Stimulated activated naive CD4-positive, alpha-beta T cell treated with Interleukin-2 at 50 U/mL for 16 hours (primary cell): ENCODE measurements at places on chromosomes 2 and 18.

DNA sequence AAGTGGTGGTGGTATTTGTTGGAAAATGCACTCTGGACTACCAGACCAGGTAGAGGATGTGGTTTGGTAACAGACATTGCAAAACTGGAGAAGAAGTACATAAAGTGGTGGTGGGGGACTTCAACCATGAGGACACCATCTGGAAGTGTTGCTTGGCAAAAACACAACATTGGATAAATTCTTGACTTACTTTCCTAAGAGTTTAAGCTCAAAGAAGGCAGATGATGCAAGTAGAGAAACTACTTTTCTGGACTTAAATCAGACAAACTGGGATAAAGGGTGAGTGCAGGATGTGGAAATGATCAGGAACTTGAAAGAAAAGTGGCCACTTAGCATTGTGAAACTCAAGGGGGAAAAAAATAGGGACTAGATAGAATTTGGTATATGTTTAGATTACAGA lies 487.4 kb downstream of the ZEB2 start:
- DNase-seq, result no peak

DNA sequence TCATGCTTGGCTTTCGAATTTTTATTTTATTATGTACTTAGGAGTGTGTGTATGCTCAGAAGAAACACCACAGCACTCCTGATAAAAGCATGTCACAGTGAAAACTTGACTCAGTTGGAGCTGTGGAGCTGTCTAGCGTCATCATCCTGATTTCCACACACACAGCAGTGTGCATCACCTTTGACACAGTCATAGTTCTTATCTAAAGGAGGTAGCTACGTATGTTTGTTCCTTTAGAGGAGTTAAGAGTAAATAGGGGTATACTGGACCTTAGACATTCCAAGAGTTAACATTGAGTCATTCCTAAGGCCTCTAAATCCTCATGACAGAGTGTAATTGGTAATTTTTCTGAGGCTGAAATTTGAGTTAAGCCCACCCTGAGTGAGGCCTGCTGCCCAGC lies 96.9 kb downstream of the PHLPP1 start:
- DNase-seq, result no peak

DNA sequence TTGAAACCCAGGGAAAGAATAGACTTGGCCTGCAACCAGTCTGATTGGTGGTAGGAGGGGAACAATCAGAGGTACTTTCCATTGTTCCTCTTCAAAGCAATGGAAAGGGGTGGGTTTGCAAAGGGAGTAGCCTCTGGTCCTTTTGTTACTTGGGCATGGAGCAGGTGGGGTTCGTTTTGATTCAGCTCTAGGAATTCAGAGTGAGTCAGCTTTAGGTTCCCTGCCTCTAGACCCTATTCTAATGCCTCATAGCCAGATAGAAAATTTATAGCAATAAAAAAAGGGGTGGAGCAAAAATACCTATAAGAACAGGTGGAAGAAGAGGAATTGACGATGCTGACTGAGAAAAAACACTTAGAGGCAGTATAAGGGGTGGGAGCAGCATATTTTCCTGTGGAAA lies 636.4 kb downstream of the PLCL1 start:
- DNase-seq, result no peak

GRCh38 chr18:76844742-76845477 lies 22.6 kb downstream of the ZNF236 start:
- DNase-seq, result no peak

DNA sequence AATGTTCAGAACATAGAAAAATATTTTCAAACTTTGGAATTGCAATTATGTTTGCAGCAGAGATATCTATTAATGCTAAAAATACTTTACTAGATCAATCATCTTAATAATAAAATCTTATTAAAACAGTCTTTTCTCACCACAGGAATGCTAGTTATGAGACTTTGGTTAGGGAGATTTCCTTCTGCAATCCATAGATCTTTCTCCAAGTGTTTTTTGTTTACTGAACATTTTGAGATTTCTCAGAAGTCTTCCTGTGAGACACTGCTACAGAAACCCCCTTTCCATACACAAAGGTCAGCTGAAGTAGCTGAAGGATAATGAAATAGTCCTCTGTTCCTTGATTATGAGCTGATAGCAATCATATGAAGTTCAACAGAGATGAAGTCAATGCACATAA lies 59.4 kb upstream of the RAPH1 start:
- DNase-seq, result no peak

DNA sequence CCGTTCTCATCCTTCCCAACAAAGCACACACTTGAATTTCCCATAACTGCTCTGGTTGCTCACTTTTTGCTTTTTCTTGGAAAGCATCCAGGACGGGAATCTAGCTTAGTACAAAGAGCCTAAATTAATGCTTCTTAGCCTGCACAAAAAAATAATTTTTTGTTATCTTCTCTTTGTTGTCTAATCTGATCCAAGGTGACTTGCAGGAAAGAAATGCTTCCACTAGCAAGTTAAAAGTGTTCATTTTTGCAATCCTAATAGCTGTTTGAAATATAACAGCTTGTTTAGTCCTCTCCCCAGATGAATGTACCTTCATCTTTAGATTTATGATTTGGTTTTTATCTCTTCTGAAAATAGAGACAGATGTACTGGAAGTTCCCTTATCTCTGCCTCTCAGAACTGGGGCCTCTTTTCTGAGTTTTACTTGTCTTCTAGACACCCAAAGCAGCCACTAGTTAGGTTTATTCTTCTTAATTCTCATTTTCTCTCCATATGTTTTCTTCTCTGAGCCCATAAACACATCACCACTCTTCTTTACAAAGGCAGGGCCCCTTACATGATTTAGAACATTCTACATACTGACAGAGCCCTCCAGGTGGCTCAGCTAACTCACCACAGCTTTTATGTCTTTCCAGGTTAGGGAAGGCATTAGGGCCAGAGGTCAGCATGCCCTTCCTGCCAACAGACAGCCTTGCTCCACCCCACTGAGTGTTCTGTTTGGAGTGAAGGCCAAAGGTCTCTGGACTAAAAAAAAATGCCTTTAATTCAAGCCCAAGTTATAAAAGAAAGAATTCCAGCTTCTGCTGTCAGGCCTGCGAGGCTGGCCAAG lies 74.7 kb upstream of the MAP4K3 start:
- no peak for DNase-seq

DNA sequence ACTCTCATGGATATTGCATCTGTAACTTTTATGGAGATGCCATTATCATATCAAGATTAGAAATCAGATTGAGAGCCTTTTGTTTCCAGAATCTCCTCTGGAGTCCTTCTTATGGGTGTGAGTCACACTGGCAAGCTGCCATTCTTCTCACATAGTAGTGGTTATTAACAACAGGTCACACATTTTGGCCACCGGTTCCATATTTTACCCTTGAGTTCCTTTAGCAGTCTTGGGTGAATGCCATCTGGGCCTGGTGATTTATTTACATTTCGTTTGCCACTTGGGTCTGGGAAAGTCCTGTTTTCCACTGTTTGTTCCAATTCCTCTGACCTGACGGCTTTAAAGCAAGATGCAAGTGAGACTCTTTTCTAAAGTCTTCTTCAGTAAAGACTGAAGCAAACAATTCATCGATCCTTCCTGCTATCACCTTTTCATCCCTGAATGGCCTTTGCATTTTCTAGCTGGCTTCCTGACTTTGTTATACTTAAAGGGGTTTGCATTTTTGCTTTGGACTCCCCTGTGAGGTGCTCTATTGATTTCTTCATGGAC lies 80.5 kb upstream of the CAVIN2 start:
- DNase-seq, result no peak

- no peak for DNase-seq
These were observed 45.4 kb downstream of the RABL2A start for GRCh38 chr2:113672326-113672932.

DNA sequence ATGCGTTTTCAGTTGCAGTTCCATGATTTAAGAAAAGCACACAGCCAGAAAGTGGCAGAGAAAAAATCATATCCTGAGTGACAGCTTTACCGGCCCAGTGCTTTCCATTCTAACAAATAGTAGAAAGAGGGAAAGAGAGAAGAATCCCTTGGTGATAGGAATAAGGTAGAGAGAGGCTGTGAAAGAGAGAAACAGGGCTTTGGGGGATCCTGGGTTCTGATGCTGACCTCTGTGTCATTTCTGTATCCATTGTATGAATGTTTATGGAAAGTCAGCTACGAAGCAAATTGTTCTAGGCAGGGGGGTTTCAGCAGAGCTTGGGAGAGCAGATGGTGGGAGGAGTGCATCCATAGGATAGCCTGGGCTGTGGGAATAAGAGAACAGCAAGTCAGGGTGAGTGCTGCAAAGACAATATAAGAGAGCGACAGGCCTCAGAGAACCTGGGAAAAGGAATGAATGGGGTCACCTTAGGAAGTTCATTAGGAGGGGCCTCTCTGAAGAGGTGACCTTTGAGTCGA lies 203.4 kb upstream of the TNP1 start:
- DNase-seq, result no peak

GRCh38 chr2:98140210-98140609 lies 53.2 kb downstream of the VWA3B start:
- no peak for DNase-seq

- DNase-seq, result no peak
These were observed 55.0 kb downstream of the CHST9 start for GRCh38 chr18:27130065-27130630.

GRCh38 chr2:27227501-27227900 lies 10.3 kb downstream of the CAD start:
- DNase-seq, result no peak

DNA sequence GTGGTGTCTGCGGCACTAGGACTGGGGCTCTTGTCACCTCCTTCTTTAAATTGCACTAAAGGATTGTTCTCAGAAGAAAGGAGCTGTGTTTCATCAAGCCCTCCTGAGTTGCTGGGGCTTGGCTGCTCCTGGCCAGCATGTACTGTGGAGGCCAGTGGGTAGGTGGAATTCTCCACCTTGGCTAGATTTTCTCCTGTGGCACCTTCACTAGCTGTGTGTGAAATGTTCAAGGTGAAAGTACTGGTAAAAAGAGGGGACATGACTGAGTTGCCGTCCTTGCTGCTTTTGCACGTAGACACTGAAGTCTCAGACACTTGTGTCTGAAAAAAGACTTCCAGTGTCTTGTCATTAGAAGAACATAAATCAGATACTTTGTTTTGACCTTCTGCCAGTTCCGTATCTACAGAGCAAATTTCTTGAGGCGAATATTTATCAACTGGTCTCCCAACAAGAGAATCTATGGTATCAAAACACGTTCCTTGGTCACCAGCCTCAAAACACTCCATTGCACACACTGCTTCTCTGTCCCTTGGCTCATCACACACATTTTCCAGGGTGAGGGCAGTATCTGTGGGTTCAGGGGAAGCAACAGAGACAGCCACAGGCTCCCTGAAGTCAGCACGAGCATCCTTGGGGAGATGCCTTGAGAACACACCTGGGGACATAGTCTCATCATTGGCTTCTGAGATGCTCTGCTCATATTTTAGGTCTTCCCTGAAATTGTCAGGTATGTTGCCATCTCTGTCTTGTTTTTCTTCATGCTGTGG lies 91.4 kb downstream of the ALPK2 start:
- DNase-seq, result no peak

DNA sequence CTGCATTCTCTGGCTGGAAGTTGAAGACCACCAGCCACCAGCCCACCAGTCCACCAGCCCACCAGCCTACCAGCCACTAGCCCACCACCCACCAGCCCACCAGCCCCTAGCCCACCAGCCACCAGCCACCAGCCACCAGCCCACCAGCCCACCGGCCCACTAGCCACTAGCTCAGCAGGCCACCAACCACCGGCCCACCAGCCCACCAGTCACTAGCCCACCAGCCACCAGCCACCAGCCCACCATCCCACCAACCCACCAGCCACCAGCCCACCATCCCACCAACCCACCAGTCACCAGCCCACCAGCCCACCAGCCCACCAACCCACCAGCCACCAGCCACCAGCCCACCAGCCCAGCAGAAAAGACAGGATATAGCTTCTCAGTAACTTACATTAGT lies 18.6 kb upstream of the TMEM131 start:
- DNase-seq, result no peak

DNA sequence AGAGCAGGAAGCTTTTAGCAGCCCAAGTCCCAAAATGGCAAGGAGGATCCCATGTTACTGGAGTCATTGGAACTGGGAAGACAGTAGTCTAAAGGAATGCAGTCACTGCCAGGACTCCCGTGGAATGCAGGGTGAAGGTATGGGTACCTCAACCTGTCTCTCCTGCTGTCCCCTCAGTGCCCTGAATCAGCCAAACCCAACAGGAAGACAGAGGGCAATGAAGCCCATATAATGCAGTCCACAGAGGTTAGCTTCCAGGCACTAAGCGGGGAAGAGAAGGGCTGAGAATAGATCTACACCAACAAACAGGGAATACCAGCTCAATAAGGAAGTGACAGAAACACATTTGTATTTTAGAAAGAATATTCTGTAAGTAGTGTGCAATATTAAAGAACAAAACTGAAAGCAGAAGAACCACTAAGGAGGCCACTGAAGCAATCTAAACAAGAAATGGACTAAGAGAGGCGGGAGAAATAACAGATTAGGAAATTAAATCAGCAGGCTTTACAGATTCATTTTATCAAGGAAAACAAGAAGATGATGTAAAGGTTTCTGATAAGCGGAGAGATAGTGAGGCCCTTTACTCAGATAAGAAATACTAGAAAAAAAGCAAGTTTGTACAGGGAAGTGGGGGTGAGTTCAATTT lies 8.3 kb downstream of the NEMP2 start:
- DNase-seq, result no peak

DNA sequence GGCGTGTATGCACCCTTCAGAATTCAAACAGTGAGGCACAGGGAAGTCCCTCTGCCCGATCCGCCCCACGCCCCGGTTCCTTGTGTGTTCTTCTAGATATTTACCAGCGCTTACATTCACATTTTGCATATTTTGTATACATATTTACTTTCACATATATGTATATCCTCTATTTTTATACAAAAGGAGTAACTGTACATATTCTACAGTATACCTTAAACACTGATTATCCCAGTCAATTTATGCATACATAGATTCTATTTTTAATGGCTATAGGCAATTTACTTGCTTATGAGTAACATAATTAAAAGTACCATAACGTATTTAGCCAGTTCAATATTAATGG lies 307 bp upstream of the DUSP11 start:
- no peak for DNase-seq

GRCh38 chr2:218720048-218721041 lies 9.7 kb downstream of the TTLL4 start:
- no peak for DNase-seq

GRCh38 chr2:138274421-138275291 lies 226.9 kb upstream of the SPOPL start:
- no peak for DNase-seq
